Stimulated activated CD8-positive, alpha-beta memory T cell treated with anti-CD3 and anti-CD28 coated beads, Interleukin-4, amount 100 ng/mL, for 48 hours (primary cell): ENCODE measurements at places on chromosomes 6 and 20.

DNA sequence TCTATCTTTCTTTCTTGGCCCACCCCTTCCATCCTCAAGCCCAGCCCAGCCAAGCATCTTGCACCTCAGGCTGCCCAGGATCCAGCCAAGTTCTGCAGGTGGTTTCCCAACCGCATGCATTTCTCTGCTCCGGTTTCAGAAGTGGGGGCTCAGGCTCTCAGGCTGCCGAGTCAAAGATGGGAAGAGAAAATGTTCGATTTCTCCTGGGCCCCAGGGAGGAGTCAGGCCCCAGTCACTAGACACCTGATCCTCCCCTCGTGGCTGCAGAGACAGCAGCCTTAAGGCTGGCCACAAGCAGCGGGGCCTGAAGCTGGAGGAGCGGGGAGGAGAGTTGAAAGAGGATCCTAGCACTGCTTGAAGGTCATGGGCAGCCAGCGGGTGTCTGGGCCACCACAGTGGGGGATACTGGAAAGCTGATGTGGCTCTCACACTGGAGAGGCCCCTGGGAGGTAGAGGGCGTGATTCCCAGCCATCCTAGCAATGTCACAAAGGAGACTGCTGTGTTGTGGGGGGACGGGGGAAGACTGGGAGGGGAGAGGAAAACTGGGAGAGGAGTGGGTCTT, 42.2 kb upstream of the ZFAND3 start:
- no peak for DNase-seq

- peak; percentile 46 for DNase-seq
These were observed 21.9 kb upstream of the TAF8 start for GRCh38 chr6:42028234-42029061.

DNA sequence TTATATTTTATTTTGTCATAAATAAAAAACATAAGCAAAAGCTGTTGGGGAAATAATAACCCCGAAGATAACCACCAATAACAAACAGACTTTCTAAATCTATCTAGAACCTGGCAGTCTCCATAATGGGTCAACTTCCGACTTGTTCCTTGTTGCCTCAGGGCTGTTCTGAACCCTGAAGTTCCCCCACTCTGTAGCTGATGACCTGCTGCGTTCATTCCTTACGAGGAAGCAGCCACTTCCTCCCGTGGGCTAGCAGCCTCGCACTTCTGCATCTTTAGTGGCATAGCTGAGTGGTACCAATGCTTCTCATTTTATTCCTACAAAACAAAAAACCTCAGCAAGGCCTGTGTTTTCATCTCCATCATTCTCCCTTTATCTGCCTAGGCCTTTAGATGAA, 103.0 kb downstream of the PLEKHG1 start:
- DNase-seq = no peak

- no peak for DNase-seq
These were observed 107.2 kb downstream of the CHD6 start for GRCh38 chr20:41510847-41511450.

GRCh38 chr6:33433001-33433543, 13.2 kb downstream of the SYNGAP1 start:
- DNase-seq = no peak

GRCh38 chr6:17427617-17428016, 34.2 kb downstream of the CAP2 start:
- no peak for DNase-seq

- no peak for DNase-seq
These were observed 151.1 kb downstream of the TTLL2 start for GRCh38 chr6:167475947-167476346.

DNA sequence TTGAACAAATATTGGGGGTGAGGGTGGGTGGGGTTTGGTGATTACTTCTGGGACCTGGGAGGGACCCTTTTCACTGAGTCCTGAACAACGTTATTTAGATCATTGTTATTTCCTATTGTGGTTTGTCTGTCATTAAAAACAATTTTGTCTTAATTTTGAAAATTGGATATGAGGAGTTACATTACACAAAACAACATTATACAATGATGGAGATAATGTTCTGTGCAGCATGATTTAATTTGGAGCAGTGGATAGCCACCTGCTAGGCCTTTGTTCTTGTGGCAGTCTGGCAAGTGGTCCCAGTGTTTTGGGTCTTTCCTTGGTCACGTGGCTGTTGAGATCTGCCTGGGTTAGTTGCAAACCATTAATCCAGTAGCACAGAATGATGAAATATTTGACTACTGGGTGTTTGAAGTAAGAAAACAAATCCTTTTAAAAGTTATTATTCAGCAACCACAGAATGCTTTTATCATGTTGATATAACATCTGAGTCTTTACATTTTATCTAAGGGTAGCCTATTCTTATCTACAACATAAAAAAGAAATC, 172.8 kb downstream of the CDKAL1 start:
- DNase-seq = no peak

GRCh38 chr6:121450242-121450641, 14.8 kb downstream of the GJA1 start:
- no peak for DNase-seq

GRCh38 chr6:91926361-91926760, 1339.5 kb upstream of the MAP3K7 start:
- no peak for DNase-seq

- no peak for DNase-seq
These were observed 32.5 kb downstream of the ZFAND3 start for GRCh38 chr6:37851997-37852524.

- DNase-seq = no peak
These were observed 40.7 kb upstream of the SLC17A4 start for GRCh38 chr6:25713824-25714223.

- DNase-seq = no peak
These were observed 46.2 kb downstream of the NHLRC1 start for GRCh38 chr6:18076231-18076630.

GRCh38 chr6:10269814-10270472, 144.9 kb downstream of the TFAP2A start:
- DNase-seq = no peak

GRCh38 chr6:56040223-56040622, 164.8 kb upstream of the BMP5 start:
- no peak for DNase-seq

- no peak for DNase-seq
These were observed 8.4 kb upstream of the DYNLRB1 start for GRCh38 chr20:34507702-34508413.

- no peak for DNase-seq
These were observed 97.3 kb downstream of the GPR6 start for GRCh38 chr6:110075406-110075805.

- no peak for DNase-seq
These were observed 61.3 kb upstream of the FERMT1 start for GRCh38 chr20:6184086-6184485.

GRCh38 chr6:162525181-162525580, 202.4 kb downstream of the PRKN start:
- no peak for DNase-seq

- peak; percentile 74 for DNase-seq
These were observed 33.8 kb upstream of the AIG1 start for GRCh38 chr6:143026696-143027449.

DNA sequence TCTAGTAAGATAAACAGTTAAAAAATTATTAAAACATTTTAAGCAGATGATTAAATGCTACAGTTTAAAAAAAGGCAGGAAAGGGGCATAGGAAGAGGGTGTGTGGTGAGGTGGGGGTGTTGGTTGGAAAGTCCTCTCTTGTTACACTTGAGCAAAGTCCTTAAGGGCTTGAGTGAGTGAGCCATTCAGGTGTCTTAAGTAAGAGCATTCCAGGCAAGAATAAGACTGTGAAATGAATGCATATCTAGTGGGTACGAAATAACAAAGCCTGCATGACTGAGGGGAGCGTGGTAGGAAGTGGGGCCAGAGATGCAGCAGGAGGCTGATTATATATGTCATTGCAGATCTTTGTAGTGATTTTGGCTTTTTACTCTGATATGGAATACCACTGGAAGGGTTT, 5.1 kb downstream of the CDKAL1 start:
- no peak for DNase-seq

DNA sequence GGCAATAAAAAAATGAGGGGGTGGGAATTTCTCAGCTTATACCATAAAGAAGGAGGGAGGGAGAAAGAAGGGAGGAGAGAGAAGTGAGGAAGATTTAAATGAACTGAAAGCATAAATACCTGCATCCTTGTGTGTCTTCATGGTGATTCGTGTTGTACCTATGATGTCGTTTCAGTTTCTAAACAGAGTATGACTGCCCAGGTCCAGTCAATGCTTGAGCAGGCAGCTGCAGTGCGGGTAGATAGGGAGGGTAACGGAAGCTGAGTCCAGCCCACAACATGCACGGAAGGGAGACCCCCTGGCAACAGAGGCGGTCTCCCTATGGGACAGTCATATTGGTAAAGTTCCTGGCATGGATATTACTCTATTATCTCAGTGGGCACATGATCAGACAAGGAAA, 184.5 kb downstream of the KIF16B start:
- no peak for DNase-seq

GRCh38 chr20:38894091-38894847, 31.9 kb upstream of the FAM83D start:
- no peak for DNase-seq

DNA sequence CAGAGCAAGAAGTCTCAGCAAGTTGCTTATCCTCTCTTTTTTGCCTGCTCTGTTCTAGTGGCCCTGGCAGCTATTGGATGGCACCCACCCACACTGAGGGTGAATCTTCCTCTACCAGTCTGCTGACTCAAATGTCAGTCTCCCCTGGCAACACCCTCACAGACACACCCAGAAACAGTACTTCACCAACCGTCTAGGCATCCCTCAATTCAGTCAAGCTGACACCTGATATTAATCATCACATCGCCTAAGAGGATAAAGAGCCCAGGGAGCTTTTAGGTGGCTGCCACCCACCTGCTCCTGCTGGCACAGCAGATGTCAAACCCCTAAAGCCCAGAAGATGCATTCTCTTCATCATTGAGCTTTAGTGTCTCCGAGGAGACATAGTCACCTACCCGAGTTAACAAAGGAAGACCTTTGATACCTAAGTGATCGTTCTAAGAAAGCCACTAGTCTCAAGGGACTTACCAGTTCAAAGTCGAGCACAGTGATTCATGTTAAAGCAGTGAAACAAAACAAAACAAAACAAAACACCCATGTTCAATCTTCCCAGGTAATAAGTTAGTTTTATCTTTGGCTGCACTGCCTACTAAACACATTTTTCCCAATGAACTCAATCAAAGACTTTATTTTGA, 97.7 kb upstream of the KCNQ5 start:
- DNase-seq = no peak

DNA sequence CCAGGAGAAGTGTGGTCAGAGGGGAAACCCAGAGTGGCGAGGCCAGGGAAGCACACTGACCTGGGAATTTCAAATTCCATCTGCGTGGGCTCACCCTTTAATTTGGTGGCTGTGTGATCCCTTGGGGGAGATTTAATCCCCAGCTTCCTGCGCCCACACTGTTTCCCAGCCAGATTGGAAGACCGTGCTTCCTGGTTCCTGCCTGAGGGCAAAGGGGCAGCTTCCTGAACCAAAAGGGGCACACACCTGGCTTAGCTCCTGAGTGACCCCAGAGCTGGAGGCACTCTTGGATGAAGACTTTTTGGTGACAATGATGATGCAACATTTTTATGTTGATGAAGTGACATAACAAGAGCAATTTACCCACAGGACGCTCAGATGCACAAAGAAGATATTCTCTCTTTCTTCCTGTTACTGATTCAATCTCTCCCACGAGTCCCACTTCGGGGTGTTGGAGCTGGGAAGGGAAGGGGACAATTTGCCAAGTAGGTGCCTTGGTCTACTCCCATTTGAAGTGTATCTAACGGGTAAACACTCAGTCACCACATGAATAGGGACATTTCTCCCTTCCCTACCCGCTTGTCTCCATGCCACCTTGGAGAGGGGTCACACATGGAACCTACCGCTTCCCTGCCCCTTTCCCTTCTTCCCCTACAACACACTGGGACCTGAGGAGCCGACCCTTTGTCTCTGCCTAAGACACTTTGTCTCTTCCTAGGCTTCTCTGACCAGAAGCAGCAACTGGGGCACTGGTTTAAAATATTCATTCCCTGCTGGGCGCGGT, 28.6 kb upstream of the CDKN1A start:
- DNase-seq = no peak

DNA sequence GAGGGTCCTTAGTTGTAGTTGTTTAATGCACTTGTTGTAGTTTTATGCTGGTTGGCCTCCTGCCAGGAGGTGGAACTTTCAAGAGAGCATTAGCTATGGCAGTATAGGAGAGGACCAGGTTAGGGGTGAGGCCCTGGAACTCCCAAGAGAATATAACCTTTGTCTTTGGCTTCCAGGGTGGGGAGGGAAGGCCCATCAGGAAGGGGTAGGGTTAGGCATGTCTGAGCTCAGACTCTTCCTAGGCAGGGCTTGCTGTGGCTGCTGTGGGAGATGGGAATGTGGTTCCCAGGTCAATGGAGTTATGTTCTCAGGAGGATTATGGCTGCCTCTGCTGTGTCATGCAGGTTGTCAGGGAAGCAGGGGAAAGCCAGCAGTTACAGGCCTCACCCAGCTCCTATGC, 20.0 kb upstream of the GABRR1 start:
- no peak for DNase-seq

DNA sequence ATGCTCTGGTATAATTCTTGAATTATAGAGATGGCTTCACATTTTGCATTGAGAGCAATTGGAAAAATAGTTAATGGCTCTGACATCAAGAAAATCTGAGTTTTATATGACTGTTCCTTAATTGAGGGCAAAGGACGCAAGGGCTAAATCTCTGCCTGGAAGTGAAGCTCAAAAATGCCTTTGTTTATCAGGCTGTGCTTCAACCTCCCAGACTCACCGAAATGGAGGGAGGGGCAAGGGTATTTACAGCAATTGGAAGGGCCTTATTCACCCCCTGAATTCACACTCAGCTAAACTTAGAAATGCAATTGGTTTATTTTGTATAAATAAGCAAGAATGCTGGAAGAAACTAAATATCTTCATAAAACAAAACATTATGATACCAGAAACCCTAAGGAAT, 737.2 kb upstream of the MMS22L start:
- no peak for DNase-seq

DNA sequence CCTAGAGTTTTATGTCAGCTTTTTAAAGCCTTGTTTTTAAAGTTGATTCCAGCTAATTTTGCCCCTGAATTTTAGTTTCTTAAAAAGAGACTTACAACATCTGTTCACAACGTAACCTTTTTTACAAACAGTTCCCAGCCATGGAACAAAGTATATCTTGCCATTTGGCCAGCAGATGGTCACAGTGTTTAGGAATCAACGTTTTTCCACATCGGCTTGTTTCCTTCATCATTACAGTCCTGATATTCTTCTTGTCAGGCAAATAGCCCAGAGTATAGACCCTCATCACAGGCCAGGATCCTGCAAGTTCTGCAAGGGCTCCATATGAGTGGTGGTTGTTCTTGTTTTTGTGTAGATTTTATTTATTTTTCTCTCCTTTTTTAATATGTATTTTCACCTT, 341.7 kb upstream of the HTR1E start:
- DNase-seq = no peak

- no peak for DNase-seq
These were observed 4.1 kb downstream of the C20orf202 start for GRCh38 chr20:1207293-1207878.

GRCh38 chr6:89430201-89430962, 2.6 kb upstream of the ANKRD6 start:
- DNase-seq = no peak

- no peak for DNase-seq
These were observed 142.2 kb downstream of the ARID1B start for GRCh38 chr6:156919370-156919769.
